Chondrocyte (in vitro differentiated cells): ENCODE measurements at places on chromosomes 12 and 14. TPM values are rescaled to one million over a fixed set of nuclear protein-coding genes. Genes with fewer than 3 reads are reported as not detected.

CCDC177 gene
- not detected in 3 replicates for total RNA-seq

ZDHHC22 gene
- 0.13 to 0.30 TPM (median 0.15 TPM) in 3 replicates for total RNA-seq

KRT76 gene
- not detected in 3 replicates for total RNA-seq

LUM gene
- total RNA-seq: 462 to 834 TPM (median 481 TPM) in 3 replicates

DNA sequence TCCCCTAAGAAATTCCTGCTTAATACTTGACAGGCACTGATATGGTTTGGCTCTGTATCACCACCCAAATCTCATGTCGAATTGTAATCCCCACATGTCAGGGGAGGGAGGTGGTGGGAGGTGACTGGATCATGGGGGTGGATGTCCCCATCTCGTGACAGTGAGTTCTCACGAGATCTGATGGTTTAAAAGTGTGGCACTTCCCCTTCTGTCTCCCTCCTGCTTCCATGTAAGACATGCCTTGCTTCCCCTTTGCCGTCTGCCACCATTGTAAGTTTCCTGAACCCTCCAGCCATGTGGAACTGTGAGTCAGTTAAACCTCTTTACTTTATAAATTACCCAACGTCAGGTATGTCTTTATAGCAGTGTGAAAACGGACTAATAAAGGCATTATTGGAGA, 198.0 kb downstream of the FOXN3 start:
- H3K4me1 ChIP-seq: peaks cover 37% of the 10 kb centered on the region
- no peaks in the 10 kb centered on the region for H3K27me3 ChIP-seq
- peaks cover 10% of the 10 kb centered on the region for H3K36me3 ChIP-seq
- no peak for DNase-seq

DNA sequence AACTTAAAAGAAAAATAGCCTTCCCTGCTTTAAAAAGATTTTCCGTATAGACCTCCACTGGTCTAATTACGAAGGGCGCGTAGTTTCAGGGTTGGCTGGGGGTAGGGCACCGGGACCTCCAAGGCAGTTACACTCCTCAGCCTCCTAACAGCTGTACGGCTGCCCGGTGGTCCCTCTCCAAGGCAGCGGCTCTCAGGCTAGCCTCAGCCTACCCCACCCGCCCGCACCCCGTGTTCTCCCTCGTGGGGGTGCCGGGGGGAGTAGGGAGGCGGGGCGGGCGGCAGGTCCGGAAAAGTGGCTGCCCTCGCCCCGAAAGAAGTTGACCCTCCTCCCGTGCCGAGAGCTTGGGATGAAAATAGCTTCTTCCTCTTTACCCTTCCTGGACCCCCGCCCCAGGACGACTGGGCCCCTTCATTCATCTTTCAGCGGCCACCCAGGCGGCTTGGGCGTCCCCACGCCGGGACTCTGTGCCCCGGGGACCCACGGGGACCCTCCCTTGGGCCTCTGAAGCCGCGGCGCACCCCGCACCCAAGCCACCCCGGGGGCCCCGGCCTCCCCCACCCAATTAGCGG, 991 bp upstream of the RCOR1 start:
- no peaks in the 10 kb centered on the region for H3K27me3 ChIP-seq
- peak overlapping the region; percentile 65 for H3K27ac ChIP-seq
- H3K36me3 ChIP-seq: no peaks in the 10 kb centered on the region

GRCh38 chr14:58747181-58747580, 109.4 kb downstream of the DACT1 start:
- no peaks in the 10 kb centered on the region for H3K27me3 ChIP-seq
- H3K36me3 ChIP-seq: no peaks in the 10 kb centered on the region
- no peak for DNase-seq
- peaks cover 46% of the 10 kb centered on the region for H3K4me1 ChIP-seq

- H3K4me1 ChIP-seq: peaks cover 13% of the 10 kb centered on the region
- no peaks in the 10 kb centered on the region for H3K27me3 ChIP-seq
- H3K4me3 ChIP-seq: no peak overlapping the region
- no peak overlapping the region for H3K27ac ChIP-seq
- DNase-seq: no peak
- peaks cover 11% of the 10 kb centered on the region for H3K36me3 ChIP-seq
These were observed 18.9 kb downstream of the DNAL1 start for GRCh38 chr14:73663548-73664212.

GRCh38 chr14:102758087-102758486, 19.2 kb upstream of the TRAF3 start:
- peaks cover 3% of the 10 kb centered on the region for H3K27me3 ChIP-seq
- H3K4me3 ChIP-seq: no peak overlapping the region
- H3K36me3 ChIP-seq: peaks cover 2% of the 10 kb centered on the region
- no peak for DNase-seq
- no peaks in the 10 kb centered on the region for H3K4me1 ChIP-seq

GRCh38 chr14:61644834-61645233, 50.5 kb upstream of the HIF1A start:
- H3K36me3 ChIP-seq: no peaks in the 10 kb centered on the region

GRCh38 chr12:50257236-50258166, 25.8 kb downstream of the LIMA1 start:
- no peaks in the 10 kb centered on the region for H3K27me3 ChIP-seq
- no peaks in the 10 kb centered on the region for H3K36me3 ChIP-seq
- H3K4me1 ChIP-seq: peaks cover 30% of the 10 kb centered on the region

DNA sequence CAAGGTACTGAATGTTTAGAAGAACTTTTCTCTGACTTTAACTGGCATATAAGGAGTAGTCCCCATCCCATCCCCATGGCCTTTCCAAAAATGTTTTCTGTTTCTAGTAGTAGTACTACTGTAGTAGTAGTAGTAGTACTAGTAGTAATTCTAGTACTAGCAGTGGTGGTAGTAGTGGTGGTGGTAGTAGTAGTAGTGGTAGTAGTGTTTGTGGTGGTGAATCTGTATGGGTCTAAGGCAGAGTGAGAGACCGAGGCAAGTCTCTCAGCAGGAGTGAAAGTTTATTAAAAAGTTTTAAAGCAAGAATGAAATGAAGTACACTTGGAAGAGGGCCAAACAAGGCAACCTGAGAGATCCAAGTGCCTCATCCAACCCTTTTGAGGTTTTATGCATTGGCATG, 58.6 kb downstream of the FOXN4 start:
- H3K36me3 ChIP-seq: peaks cover 18% of the 10 kb centered on the region
- H3K27ac ChIP-seq: no peak overlapping the region
- H3K27me3 ChIP-seq: no peaks in the 10 kb centered on the region
- H3K4me1 ChIP-seq: peaks cover 3% of the 10 kb centered on the region
- no peak overlapping the region for H3K4me3 ChIP-seq
